ENCODE measurements at places on chromosomes 7 and 10.

DNA sequence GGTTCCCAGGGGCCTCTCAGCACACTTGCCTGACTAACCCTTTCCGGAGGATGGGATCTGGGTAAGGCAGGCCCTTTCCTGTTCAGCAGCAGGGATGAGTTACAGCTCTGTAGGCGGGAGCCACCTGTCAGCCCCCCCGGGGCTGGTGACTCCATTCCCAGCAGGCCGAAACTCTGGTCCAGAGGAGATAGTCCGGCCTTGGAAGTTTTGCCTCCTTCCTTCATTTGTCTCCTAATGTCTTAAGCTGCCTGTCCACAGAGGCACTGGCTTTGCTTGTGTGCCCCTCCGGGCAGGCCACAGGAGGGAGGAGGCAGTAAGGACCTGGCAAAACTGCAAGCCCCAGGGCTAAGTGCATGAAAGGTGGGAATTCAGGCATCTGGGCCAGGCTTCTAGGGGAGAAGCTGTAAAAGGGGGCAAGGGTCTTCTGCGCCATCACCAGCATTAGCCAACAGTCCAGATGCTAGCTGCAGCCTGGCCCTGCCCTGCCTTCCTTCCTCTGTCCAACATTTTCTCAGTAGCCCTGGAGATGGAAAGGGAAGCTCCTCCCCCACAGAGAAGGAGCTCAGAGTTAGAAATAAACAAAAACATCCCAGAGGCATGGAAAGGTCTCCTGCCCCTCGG is 1.2 kb downstream of the ADIRF start:
- no peak for DNase-seq

DNA sequence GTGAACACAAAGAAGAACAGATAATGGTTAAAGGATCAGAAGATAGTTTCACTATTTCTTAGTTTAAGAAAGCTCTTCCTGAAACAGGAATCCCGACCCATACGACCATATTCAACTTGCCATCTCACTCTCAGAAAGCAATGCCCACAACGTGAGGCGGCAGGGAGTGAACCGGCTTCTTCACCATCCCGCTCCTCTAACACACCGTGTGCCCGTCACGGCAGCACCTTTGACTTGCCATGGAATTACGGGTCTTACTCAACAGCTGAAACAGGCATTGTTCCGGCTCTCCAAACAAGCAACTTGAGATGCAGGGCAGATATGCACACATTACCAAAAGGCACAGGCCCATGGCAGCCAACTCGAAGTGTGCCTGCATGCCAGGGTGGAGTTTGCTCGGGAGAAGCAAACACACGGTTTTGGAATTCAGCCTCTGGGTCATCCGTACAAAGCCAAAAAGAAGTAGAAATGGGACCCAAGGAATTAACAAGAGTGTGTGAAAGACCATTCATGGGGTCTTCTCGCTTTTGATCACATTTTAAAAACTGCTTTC is 293.6 kb downstream of the DNAJB6 start:
- DNase-seq = no peak

- no peak for DNase-seq
Measured at GRCh38 chr7:42932811-42933591, 825 bp downstream of the MRPL32 start.

GRCh38 chr7:20240080-20240926 is 23.1 kb upstream of the MACC1 start:
- no peak for DNase-seq

GRCh38 chr7:87046456-87046855 is 13.0 kb downstream of the ELAPOR2 start:
- DNase-seq = no peak

GRCh38 chr7:75915416-75916156 is 631 bp downstream of the POR start:
- peak; percentile 25 for DNase-seq

DNA sequence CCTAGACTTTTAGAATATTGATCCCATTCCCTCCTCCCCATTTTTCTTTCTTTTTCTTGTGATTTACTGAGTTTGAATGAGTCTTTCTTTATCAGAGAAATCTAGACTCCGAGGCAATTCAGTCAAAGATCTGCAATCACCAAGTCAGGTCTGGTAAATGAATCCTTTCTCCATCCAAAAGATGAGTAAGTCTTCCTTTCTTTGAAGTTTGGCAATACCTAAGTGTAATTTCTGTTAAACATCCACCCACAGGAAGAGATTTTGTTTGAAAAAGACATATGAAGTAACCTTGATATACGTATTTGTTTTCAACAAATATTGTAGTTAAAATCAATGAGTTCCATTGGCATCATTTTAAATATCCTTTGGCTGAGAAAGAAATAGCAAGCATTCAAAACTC is 58.3 kb downstream of the SLC39A12 start:
- DNase-seq = no peak

GRCh38 chr10:25078658-25079431 is 62.4 kb downstream of the THNSL1 start:
- no peak for DNase-seq

GRCh38 chr7:129375141-129375938 is 58.9 kb upstream of the STRIP2 start:
- no peak for DNase-seq

GRCh38 chr7:139230023-139230422 is 1.0 kb upstream of the UBN2 start:
- DNase-seq = no peak

DNA sequence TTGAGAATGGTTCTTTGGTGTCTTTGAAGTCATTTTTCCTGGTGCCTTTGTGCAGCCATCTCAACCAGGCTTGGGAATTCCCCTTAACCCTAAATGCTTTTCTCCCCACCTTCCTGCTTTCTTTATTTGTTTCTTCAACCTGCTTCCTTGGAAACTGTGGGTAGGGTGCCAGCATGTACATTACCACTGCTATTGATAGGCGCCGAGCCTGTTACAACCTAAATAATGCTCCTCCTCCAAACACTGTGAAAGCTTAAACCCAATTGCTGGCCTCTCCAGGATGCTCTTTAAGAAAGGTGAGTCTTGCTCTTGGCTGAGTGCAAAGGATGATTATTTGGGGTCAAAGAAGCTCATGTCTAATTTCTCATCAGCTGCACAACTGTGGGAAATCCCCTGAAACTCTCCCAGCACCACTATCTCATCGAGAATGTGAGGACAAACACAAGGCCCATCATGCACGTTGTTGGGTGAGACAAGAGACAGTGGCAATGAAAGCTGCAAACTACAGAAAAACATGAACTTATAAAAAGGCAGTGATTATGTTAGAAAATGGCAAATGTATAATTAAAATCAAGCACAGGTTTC is 285.5 kb upstream of the IGFBP3 start:
- no peak for DNase-seq

DNA sequence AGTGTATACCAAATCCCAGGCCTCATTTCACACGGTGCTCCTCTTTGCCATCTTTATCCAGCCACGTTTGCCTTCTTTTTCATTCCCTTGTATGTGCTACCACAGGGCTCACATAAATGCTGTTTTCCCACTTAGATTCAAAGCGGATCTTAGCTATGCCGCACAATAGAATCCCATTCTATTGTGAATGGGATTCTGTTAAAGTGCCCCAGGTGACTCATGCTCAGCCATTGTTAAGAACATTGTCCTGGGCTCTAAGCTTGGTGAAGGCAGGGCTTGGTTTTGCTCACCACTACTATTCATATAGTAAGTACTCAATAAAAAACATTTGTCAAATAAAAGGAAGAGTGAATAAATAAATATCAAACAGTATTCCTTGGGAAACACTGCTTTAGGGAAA is 72.3 kb upstream of the PHYHIPL start:
- no peak for DNase-seq

GRCh38 chr10:130568246-130568645 is 432.1 kb downstream of the GLRX3 start:
- DNase-seq = no peak

- DNase-seq = no peak
Measured at GRCh38 chr10:91679296-91679695, 46.4 kb upstream of the PPP1R3C start.

DNA sequence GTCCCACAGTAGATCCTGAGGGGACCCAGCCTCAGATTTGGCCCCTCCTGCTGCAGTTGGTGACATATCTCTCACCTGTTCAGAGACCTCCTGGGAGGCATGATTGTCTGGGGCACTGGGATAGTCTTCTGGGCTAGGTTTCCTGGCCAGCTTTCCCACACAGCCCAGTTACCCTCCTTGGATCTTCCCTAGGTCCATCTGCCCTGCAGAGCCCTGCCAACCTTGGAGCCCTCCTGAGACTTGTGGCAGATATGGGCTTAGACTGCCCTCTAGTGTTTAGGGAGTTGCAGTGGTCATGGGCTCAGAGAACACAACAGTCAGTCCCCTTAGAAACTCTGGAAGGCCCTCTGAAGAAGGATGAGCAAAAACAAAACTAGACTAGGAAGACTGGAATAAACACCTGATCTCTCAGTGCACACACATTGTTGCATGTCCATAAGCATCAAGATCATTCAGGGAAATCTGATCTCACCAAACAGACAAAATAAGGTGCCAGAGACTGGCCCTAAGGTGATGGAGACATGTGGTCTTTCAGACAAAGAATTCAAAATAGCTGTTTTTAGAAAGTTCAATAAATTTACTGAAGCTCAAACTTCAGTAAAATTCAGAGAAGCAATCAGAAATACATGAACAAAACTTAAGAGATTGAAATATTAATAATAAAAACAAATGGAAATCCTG is 324.6 kb downstream of the ATRNL1 start:
- DNase-seq = no peak

DNA sequence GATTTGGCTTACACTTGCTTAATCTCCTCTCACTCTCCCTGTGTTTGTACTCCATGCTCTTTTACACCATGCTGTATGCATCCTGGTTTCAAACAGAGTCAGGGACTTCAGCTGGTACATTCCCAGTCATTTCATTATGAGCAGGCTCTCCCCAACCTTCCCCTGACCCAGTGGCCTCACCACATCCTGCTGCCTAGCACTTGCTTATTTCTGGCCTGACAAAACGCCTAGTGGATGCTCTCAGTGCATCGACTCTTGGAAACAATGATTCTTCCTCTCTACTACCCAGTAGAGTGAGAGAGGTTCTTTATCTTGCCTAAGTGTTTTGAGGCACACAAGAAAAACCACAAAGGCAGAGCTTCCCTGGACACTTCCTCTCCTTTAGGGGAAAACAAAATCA is 63.4 kb downstream of the CAV1 start:
- DNase-seq = no peak

- DNase-seq = no peak
Measured at GRCh38 chr7:75729851-75730274, 8.9 kb downstream of the HIP1 start.

- no peak for DNase-seq
Measured at GRCh38 chr7:139825666-139826290, 3.3 kb upstream of the TBXAS1 start.

DNA sequence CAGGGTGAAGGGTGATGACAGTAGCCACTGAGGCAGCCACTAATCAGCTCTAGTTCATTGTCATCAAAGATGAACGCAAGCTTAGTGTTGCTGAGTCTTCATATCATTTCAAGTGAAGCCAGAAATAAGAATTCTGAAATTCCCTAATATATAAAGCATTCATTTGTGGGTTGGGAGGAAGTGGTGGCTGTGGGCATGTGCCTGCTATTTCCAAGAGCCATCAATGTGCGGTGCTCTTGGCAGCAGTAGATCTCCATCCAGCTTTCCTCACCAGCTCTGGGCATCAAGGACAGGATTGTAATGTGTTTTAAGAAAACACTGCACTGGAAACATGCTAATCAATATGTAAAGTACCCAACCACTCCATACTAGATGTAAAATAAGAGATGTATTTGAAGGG is 202.5 kb upstream of the AHR start:
- DNase-seq = no peak

- DNase-seq = no peak
Measured at GRCh38 chr7:75892634-75893272, 13.9 kb downstream of the RHBDD2 start.

DNA sequence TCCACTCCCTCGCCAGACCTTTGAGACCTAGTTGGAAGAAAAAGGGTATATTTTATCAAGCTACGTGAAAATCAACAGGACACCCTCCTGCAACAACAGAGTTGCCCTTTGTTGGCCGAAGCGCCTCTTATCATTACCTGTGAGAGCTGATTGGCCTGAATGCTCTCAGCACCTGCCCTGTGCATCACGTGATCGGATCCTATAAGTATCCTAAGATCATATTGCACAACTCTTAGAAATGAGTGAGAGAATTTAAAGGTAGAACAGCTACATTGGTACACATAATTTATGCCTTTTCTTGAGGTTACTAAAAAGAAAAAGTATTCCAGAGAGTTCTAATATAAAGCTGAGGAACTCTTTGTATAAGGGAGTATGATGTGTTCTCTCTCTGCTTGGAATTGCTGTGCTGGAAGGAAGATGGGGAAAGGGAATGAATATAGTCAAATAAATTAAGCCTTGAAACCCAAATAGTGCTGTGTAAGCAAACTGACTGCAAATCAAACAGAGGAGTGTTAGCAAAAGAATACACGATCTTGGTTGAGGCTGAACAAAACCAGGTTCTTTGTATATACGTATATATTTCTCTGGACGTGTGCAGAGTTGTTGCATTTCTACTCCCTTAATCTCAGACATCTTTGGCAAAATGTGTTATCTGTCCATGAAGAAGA is 69.3 kb downstream of the LRRC4 start:
- no peak for DNase-seq

GRCh38 chr10:30861221-30861620 is 170.4 kb downstream of the ZNF438 start:
- no peak for DNase-seq

GRCh38 chr10:98467506-98468318 is 21.0 kb upstream of the HPS1 start:
- DNase-seq = peak; percentile 80

DNA sequence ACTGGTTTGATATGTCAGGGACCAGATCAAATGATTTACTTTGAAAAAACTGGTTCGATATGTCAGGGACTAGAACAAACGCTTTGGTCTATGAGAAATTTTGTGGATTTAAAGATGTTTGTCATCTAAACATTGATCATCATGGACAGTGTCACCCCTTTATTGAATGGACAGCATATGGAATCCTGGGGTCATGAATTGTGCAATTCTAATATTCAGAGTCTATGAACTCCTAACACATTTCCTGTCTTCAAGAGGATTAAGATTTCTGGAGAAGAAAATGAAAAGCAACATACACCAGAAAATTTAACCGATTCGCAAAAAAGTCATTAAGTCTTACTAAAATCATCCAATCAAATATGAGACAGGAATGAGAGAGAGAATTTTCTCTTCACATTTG is 106.4 kb upstream of the FAM133B start:
- DNase-seq = no peak

DNA sequence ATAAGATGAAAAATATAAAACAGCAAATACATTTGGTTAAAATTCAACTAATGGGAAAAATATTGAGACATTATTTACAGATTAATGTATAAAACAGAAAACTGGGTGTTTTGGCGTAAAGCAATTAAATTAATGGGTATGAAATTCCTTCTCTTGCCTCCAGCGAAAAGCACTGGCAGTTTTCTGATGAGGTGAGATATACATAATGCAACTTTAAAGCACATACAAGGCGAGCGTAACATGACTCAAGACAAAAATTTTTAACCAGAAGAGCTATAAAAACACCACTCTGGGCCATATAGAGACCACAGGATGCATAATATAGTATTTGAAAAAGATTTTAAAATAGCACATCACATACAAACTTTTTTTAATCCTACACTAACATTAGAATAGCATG is 120.6 kb downstream of the ODAD2 start:
- no peak for DNase-seq

Data from CD4-positive, alpha-beta T cell treated with Interleukin-2 at 100 ng/mL for 4 hours (primary cell).